Activated naive CD8-positive, alpha-beta T cell treated with anti-CD3 and anti-CD28 coated beads, Interleukin-2, amount 50 U/mL, for 16 hours (primary cell): ENCODE measurements at places on chromosomes 1 and 21.

GRCh38 chr1:76340056-76340455 is 265.5 kb downstream of the ST6GALNAC3 start:
- no peak for DNase-seq

DNA sequence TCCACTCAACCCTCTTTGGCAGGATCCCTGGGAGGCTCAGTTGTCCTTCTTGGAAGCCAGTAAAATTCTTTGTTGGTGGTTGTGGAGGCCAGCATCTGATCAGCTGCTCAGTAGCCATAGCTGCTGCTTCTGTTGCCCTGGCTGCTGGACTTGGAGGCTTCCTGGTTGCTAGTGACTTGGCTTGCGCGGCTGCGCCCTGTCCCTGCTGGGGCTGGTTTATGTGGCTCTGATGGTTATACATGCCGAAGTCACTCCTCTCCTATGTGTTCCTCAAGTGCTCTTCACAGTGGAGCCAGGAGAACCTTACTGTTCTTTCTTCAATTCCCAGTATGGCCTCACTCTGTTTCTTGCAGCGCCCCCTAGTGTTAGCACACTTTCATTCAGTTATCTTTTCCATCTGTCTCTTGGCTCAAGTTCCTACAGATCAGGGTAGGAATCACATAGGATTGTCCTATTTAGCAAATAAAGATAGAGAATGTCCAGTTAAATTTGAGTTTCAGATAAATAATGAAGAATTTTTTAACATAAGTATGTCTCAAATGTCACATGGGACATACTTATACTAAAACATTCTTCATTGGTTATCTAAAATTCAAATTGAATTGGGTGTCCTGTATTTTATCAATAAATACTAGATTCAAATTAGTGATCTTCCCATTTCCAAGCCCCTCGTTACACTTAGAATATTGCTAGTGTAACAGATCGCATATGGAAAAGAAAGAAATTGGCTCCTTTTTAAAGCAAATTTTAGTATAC is 176.5 kb downstream of the TGFB2 start:
- DNase-seq: peak; percentile 6

DNA sequence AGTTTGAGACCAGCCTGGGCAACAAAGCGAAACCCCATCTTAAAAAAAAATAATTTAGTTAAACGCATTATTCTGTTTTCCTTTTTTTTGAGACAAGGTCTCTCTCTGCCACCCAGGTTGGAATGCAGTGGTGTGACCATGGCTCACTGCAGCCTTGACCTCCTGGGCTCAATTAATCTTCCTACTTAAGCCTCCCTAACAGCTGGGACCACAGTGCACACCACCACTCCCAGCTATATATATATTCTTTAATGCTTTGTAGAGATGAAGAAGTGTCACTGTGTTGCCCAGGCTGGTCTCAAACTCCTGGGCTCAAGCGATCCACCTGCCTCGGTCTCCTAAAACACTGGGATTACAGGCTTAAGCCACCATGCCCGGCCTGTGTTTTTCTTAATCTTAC is 7.7 kb upstream of the KLF17 start:
- DNase-seq: no peak

GRCh38 chr1:231550448-231550781 is 21.9 kb downstream of the TSNAX start:
- DNase-seq: no peak

GRCh38 chr1:41884256-41885230 is 34.2 kb downstream of the HIVEP3 start:
- no peak for DNase-seq

GRCh38 chr1:2414297-2414958 is 2.1 kb upstream of the PEX10 start:
- peak; percentile 49 for DNase-seq

DNA sequence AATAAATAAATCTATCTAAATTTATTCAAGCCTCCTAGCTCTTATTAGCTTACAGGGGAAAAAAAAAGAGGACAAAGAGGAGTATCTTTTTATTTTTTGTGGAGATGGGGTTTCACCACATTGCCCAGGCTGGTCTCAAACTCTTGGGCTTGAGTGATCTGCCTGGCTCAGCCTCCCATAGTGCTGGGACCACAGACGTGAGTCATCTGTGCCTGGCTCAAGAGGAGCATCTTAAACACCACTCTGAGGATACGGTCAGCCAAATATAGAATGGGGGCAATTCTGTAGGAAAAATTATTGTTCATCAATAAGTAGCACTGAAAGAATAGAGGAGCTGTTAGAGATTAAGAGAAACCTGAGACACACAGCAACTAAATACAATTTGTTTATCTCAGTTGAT is 24.1 kb downstream of the SLC45A3 start:
- no peak for DNase-seq

DNA sequence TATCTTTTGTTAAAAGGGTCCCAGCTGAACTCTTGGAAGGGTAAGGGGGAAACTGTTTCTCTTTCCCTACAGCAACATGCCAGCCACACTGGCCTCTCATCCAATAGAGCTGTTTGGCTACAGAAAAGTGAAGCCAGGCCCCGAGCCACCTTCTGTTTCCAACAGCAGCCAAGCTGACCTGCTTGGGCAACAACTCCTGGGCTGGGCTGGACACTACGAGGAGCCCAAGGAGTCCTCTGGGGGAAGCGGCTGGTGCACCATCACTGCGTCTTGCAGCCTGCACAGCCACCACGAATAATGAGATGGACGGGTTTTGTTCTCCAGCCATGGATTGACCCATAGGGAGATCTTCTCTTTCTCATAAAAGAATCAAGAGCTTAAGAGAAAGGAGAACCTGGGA is 624.9 kb downstream of the NPHP4 start:
- DNase-seq: no peak

DNA sequence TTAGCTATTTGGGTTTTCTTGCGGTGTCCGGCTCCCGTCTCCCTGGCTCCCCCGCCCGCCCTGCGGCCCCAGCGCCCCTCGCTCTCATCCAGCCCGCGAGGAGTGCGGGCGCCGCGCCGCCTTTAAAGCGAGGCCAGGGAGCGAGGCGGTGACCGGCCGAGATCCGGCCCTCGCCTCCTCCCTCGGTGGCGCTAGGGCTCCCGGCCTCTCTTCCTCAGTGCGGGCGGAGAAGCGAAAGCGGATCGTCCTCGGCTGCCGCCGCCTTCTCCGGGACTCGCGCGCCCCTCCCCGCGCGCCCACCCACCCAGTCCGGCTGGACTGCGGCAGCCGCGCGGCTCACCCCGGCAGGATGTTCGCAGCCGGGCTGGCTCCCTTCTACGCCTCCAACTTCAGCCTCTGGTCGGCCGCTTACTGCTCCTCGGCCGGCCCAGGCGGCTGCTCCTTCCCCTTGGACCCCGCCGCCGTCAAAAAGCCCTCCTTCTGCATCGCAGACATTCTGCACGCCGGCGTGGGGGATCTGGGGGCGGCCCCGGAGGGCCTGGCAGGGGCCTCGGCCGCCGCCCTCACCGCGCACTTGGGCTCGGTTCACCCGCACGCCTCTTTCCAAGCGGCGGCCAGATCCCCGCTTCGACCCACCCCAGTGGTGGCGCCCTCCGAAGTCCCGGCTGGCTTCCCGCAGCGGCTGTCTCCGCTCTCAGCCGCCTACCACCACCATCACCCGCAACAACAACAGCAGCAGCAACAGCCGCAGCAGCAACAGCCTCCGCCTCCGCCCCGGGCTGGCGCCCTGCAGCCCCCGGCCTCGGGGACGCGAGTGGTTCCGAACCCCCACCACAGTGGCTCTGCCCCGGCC is 492 bp downstream of the HLX start:
- DNase-seq: no peak

DNA sequence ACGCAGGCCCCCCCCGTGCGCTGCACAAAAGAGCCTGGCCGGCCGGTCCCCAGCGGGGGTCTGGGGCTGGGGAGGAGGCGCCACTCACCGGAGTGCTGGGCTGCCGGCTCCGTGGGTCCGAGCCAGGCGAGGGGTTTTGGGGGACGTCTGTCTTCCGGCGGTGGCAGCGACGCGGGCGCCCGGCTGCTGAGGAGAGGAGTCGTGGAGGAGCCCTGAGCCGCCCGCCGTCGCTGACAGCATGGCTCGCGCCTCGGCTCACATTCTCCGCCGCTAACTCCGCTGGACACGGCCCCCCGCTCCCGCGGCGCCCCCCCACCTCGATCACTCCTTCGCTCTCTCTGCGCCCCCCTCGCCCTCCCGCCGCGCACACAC is 649 bp downstream of the AHDC1 start:
- DNase-seq: no peak

DNA sequence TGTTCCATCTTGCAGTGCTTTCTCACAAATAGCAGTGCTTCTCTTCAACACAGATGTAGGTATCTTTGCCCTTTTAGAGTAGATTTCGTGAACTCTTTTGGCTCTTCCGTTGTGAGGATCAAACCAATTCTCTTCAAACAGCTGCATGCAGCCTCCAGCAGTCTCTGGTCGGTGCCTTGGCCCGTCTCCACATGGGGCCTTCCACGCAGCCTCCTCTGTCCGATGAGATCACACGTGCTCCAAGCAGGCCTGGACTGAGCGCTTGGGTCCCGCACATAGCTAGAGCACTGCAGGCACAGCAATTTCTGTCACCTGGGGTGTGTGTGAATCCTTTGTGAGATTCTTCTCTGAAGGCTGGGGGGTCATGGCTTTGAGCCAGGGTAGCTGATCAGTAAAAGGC is 82.8 kb upstream of the KCNE2 start:
- no peak for DNase-seq

DNA sequence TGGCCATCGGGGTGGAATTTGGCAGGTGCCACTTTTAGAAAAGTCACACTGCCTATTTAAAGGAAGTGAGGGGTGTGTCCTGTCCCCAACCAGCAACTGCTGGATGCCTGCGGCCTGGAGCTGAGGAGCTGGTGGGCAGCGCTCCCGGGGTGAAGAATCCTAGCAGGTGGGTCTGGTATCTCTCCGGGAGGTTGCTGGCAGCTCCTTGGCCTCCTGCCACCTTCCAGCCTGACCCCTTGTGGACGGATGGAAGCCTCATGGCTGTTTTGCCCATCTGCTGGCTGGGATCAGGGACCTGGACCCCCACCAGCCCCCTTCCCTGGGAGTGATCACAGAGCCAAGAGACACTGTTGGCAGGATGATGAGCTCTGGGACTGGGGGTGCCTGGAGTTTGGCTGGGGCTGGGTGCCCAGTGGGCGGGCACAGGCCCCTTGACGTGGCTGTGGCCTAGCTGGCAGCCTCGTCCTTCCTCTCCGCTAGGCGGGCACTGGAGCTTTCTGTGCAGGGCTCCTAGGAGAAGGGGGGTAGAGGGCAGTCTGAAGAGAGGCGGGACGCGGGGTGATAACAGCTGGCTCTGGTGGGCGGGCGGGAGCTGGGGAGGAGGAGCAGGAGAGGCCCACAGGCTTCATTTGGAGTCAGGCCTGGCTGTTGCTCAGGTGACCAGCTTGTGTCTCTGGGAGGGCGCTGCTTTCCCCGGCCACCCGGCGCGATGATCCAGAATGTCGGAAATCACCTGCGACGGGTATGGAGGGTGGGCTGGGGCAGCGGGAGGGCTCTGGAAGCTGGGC is at the start of gene ACOT11:
Gene ACOT11 (plus strand): TSS at position 628 of the 788 bp plus-strand sequence. CDS start 82 bp downstream, at position 710.
- DNase-seq: no peak

GRCh38 chr1:200409203-200409760 is 554 bp downstream of the ZNF281 start:
- DNase-seq: peak; percentile 12

GRCh38 chr1:41483001-41483850 is 1.3 kb downstream of the EDN2 start:
- DNase-seq: no peak

DNA sequence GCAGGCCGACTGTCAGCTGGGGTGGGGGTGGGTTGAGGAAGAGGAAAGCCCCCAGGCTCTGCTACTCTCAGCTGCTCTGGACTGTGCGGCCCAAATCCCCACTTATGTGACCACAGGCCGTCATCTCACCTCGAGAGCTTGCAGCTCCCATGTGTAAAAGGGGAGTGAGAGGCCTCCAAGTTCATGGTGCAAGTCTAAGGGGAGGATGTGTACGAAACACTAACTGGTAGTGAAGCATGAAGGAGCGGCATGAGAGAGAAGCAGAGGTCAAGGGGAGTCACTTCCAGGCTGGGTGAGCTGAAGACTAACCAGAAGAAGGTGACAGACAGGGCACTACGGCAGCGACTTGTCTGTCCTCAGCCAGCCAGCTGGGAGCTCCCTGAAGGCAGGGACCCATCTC is 43.8 kb downstream of the GLIS1 start:
- DNase-seq: no peak

DNA sequence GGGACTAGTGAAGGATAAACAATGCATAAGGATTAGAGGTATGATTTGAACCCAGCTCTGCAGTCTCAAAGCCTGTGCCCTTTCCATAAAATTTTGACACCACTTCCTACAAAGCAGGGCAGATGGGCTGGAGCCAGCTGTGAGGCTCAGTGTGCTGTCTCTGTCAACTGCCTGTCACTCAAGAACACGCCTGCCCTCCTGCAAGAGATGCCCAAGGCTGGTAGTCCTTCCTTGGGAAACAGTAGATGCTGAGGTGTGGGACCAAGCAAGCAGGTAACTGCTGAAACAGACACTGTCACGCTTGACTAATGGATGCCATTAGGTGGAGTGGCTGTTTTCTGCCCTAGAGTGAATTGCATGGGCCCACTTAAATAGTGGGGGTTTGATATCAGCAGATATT is 402.0 kb downstream of the PTPRU start:
- no peak for DNase-seq

GRCh38 chr1:109242387-109242786 is 7.0 kb upstream of the CELSR2 start:
- no peak for DNase-seq

DNA sequence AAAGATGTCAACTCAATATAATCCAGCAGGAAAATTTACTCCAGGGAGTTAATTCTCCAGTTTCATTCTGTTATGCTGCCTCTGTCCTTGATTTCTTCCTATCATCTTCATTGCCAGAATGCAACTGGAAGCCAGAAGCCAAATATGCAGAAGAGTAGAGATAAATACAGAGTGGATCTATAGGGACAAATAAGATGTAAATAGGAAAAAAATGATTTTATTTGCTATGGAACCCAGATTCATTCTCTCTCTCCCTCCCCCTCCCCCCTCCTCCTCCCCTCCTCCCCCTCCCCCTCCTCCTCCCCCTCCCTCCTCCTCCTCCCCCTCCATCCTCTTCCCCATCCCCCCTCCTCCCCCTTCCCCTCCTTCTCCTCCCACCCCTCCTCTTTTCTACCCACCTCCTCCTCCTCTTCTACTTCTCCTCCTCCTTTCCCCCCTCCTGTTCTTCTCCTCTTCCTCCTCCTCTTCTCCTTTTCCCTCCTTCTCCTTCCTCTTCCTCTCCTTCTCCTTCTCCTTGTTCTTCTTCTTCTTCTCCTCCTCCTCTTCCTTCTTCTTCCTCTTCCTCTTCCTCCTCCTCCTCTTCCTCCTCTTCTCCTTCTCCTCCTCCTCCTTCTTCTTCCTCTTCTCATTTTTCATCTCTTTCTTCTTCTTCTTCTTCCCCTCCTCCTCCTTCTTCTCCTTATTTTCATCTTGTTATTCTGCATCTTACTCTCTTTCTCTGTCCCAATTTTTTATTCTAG is 306.4 kb downstream of the NUF2 start:
- DNase-seq: no peak

- DNase-seq: no peak
Measured at GRCh38 chr1:202702088-202702487, 8.2 kb downstream of the SYT2 start.

DNA sequence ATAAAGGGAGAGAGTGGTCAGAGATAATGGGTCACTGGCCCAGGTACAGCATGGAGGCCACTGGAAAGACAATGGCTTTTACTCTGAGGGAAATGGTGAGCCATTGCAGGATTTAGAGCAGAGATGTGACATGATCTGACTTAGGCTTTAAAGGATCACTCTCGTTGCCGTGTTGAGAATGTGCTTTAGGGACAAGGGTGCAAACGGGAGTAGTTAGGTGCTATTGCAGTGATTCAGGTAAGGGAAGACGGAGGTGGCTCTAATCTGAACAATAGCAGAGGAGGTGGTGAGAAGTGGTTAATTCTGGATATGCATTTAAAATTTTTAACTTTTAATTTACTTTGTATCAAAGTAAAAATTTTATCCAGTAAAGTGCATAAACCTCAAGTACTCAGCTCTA is 9.8 kb downstream of the ADORA1 start:
- DNase-seq: no peak
